ENCODE measurements at places on chromosomes 16 and 17.

DNA sequence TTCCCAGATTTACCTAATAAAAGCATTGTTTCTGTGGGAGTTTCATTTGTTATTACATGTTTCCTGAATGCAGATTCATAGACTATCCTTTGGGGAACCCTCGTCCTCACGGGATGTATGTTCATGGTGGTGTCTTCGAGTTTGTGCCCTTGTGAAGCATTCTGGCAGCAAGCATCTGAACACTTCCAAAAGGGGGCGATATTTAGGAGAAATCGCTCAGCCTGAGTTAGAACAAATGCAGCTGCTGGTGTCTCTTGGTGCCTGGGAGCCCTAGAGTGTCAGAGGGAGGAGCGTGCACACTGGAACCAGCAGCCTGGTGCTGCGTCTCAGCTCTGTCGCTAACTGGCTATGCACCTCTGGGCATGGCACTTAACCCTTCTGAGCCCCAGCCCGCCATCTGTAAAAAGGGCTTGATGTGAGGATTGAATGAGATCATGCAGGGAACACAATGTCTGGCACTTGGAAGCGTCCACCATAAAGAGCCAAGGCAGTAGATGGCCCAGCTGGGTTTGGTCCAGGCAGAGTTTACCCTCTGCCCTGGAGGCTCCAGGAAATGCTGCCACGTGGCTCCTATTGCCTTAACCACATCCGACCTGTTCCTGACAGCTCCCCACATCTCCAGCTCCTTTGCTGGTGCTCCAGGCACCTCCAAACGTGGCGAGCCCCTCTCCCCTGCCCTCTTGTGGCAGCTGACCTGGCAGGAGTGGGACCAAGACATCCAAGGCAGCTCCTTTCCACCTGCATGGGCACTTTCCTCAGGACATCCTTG, 25.0 kb upstream of the C16orf78 start:
- no peak for DNase-seq

DNA sequence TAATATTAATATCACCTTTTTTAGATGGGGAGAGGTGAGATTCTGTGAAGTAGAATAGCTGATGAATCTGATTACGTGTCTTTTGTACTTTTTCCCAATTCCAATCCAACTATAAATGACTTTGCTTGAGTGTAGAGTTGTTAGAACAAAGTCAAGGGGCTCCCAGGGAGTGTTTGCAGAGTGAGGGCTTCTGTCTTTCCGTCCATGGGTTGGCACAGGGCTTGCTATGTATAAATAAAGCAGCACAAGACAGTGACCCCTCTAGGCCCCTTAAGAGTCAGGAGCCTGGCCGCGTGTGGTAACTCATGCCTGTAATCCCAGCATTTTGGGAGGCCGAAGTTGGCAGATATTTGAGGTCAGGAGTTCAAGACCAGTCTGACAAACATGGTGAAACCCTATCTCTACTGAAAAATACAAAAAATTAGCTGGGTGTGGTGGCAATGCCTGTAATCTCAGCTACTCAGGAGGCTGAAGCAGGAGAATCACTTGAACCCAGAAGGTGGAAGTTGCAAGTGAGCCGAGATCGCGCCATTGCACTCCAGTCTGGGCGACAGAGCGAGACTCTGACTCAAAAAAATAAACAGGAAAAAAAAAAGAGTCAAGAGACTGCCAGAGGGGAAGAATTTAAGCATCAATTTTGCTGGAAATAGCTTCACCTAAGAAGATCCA, 127.9 kb upstream of the HS3ST3A1 start:
- DNase-seq, result no peak

DNA sequence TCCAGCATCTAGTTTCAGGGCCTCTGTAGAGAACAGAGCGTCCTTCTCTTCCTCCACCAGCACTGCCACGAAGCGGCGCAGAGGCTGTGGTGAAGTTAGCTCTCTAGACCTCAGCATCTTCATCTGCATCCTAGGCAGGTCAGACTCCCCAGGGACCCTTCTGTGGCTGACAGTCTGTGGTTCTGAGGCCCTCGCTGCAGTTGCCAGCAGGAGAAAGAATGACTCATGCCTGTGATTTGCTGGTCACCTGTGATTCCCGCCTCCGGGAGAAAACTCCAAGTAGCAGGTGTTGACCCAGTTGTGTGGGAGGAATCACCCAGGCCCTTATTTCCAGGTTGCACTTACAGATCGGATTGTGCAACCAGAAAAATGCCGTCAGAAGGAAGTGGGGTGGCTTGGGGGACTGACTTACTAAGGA, 117.3 kb upstream of the CACNG5 start:
- no peak for DNase-seq

DNA sequence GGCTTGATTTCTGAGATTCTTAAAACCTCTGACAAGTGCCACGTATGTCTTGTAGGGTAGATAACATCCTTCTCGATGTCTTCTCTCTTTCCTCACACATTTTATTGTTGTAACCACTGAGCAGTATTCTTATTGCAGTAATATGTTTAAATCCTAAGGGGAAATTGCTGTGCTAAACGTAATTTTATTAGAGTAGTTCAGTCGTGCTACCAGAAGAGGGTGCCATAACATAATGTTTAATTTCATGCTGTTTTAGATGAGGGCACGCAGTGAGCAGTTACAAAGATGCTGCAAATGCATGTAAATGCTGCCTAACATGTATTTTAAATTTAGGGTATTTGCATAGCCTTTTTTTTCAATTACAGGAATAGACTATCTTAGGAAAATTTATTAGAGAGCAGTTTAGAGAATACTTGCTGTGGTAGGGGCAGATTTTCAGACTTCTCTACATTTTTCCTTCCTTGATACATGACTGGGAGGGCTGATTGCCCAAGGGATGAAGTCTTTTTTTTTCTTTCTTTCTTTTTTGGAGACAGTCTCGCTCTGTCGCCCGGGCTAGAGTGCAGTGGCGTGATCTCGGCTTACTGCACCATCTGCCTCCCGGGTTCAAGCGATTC, 51.7 kb downstream of the GAN start:
- DNase-seq, result peak; percentile 21

DNA sequence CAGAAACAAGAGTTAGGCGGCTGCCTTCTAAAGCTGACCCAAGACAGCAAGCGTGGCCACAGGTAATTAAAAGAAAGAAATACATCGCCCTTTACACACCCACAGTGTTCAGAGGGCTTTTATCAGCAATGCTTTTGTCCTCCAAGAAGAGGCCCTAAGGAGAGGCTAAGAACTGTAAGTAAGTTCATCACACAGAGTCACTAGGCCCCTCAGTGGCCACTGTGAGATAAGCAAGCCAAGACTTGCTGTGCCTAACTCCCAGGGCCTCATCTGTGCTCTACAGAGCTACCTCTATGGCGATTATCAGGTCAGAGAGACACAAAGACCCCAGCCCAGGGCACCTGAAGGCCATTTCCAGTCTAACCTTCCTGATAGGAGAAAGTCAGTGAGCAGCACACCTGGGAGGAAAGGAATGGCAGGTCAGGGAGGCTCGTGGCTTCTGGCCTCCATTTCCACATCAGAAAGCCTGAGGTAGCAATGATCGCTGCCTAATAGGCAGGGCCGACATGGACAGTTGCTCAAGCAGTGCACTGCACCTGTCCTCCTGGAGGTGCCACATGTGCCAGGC, 545.2 kb upstream of the CDH11 start:
- no peak for DNase-seq

- DNase-seq, result no peak
Measured at GRCh38 chr17:11991461-11991860, 5.8 kb downstream of the ZNF18 start.

DNA sequence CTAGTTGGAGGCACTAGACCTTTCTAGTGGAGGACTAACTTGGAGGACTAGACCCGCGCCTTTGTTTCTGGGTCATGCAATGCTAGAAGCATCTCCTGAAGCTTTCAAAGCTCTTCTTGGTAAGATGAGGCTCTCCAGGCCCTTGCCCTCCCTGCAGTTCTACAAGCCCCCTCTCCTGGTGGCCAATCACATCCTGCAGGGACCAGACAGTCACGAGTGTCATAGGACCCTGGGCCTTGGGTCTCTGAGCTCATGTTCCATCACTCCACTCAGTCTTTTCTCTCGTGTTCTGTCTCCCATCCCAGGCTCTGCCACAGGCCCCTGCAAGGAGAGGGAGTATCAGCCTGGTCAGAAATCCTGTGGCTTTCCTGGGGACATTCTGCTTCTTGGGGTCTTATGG, 119.6 kb downstream of the CYLD start:
- DNase-seq, result no peak

GRCh38 chr16:67327743-67328142, 1.1 kb downstream of the LRRC36 start:
- no peak for DNase-seq

- no peak for DNase-seq
Measured at GRCh38 chr16:3095869-3096268, 3.2 kb downstream of the ZSCAN10 start.

DNA sequence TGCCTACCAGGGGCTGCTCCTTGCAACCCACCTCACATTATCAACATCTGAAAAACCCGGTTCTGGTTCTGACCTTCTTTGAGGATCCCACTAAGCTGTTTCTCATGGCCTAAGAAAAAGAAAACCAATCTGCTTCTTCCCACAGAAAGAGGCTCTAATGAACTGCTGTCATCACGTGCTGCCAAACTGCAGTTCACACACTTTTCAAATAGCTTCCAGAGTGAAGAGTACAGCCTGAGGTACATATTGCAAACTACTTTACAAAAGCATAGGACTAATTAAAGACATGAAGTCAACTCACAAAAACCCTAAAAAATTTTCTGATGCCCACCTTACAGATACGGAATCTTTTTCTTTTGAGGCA, 36.7 kb downstream of the SMG6 start:
- DNase-seq, result no peak

- no peak for DNase-seq
Measured at GRCh38 chr16:89915303-89916232, 3.1 kb upstream of the MC1R start.

DNA sequence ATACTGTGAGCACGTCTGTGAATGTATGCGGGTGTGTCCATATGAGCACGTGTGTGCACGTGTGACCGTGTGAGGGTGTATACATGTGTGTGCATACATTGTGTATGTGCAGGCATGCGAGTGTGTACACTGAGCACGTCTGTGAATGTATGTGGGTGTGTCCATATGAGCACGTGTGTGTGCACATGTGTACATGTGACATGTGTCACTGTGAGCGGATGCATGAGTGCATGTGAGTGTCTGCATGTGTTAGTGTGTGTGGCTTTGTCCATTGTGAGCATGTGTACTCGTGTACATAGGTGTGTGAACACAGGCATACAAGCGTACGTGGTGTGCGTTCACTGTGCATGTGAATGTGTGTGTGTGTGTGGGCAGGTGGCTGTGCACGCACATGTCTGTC, 17.5 kb upstream of the ACSF3 start:
- no peak for DNase-seq

DNA sequence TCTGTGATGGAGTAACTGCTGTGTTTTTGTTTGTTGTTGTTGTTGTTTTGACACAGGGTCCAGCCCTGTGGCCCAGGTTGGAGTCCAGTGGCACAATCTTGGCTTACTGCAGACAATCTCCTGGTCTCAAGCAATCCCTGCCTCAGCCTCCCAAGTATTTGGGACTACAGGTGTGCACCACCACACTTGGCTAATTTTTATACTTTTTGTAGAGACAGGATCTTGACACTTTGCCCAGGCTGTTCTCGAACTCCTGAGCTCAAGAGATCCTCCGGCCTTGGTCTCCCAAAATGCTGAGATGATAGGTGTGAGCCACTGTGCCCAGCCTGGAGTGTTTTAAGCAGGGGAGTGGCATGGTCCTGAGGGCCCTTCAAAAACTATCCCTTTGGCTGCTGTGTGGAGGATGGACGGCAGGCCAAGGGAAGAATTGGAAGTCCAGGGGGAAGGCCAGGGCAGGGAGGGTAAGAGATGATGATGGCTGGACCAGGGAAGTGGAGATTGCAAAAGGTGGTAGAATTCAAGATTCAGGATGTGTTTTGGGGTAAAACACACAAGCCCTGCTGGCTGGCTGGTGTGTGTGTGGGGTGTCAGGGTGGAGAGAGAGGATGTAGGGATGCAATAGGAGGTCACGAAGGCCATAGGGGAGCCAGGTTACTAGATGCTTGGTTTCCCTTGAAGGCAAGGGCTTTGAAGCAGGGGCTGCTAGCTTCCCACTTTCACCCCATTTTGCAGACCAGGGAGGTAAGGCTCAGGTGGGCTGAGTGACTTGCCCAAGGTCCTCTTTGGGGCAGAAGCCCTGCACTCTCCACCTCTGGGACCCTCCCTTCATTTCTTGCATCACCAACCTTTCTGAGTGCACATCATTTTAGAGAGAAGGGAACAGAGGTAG, 18.8 kb upstream of the PLLP start:
- no peak for DNase-seq

GRCh38 chr17:43694081-43694870, 32.6 kb upstream of the MEOX1 start:
- peak; percentile 54 for DNase-seq

GRCh38 chr17:79045001-79045729, 21.2 kb downstream of the C1QTNF1 start:
- DNase-seq, result no peak

DNA sequence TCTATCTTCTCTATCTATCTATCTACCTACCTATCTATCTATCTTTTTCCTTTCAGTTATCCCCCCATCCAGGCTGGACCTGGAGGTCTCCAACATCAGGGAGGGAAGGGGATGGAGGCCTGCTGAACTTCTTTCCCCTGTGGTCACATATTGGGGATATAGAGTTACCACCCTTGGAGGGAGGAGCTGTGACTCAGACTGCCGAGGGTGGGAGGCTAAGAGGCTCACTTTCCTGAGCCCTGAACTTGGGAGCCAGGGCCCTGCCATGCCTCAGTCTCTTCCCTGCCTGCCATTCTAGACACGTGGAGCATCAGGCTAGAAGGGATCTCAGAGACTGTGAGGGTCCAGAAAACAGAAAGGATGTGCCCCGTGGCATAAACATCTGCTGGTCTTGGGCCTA, 8.4 kb downstream of the LRRC3C start:
- no peak for DNase-seq

DNA sequence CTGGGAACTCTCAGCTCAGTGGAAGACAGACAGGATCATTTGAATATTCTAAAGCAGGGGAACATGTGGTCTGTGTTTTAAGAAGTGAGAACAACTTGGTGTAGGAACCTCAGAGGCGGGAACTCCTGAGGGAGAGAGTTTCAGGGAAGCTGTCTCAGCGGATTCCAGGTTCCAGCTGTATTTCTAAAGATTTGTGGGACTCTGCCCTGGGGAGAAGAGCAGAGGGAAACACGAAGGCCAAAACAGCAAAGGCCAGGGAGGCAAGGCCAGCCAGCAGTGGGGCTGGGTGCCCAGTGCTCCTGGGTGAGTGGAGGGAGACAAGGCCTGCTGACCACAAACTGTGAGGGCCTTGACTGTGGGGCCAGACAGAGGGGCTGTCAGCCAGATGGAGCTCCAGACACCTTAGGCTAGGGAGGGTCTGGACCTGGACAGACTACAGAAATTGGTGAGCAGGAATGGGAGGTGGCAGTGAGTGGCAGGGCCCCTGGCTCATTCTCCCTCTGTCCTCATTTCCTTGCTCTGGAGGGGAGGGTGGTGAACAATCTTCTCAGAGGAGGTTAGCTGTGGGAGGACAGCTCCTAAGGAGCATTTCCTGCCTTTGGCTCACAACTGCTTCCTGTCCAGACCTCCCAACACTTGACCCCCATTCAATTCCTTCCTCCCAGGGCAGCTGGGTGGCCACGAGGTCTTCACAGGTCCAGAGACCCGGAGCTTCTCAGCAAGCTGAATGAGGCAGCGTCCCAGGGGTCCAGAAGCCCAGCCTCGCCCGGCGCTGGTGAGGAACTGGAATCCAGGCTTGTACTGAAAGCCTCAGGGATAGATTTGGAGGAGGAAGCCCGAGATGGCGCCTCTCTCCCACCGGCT, 21.0 kb upstream of the FZD2 start:
- DNase-seq, result no peak

GRCh38 chr16:19304750-19305149, 19.2 kb downstream of the CLEC19A start:
- no peak for DNase-seq

- no peak for DNase-seq
Measured at GRCh38 chr17:82272495-82273326, 789 bp downstream of the CSNK1D start.

All from stromal cell of bone marrow (primary cell).